ENCODE measurements at places on chromosomes 3 and 15. TPM values are rescaled to one million over a fixed set of nuclear protein-coding genes. Genes with fewer than 3 reads are reported as not detected.

The VGLL3 gene
- total RNA-seq: 0.50 TPM

The BTD gene
- total RNA-seq: 19.5 TPM

- ATAC-seq: no peak
Observed at GRCh38 chr15:82128401-82129148, 82.8 kb upstream of the MEX3B start.

The ADAMTS17 gene
- total RNA-seq: 0.43 TPM

The INKA1 gene
- 2.9 TPM for total RNA-seq

GRCh38 chr15:62067448-62068044 lies 769 bp downstream of the C2CD4A start:
- peak; percentile 15 for ATAC-seq

GRCh38 chr3:124322966-124323365 lies 331.0 kb upstream of the ROPN1 start:
- no peak for ATAC-seq

DNA sequence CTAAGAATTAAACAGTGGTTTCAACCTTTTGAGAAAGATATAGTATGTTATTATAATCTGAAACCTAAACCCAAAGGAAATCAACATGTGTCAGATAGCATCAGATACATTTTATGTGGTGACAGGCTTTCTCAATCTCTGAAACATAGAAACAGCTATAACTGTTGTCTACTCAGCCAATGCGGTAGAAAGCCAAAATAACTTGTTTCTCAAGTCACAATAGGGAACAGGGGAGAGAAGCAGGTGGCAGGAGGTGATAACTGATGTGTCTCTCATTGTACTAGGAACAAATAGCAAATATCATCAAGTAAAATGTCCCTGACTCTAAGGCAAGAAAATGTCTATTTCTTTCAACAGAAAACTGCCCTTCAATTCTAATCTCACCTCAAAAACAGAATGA lies 38.6 kb downstream of the DENND6A start:
- ATAC-seq: no peak

DNA sequence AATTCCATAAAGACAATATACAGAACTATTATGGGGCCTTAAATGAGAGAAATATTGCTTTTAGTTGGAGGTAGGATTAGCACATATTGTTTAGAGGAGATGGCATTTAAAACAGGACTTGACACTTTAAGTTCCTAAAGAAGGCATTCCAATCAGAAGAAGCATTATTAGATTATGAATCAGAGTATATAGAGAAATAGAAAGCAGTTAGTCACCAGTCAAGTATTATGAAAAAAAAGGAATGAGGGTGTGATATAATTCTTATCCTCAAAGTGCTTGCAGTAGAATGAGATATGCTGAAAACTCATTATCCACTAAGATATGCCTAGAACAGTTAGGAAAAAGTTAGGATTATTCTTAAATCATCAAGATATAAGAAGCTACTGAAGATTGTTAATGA lies 456.2 kb downstream of the ZNF385D start:
- no peak for ATAC-seq

The ACY1 gene
- 8.4 TPM for total RNA-seq

The BNC1 gene
- total RNA-seq: 2.1 TPM

Measured in motor neuron (in vitro differentiated cells).